Activated T-cell treated with anti-CD3 and anti-CD28 coated beads, Interleukin-2, amount 50 U/mL, for 72 hours (primary cell): ENCODE measurements at places on chromosomes 4 and X. TPM values are rescaled to one million over a fixed set of nuclear protein-coding genes. Genes with fewer than 3 reads are reported as not detected.
A peak's percentile ranks its signal among the peaks of the same experiment; 100 is the strongest.

- no peak for DNase-seq
Observed at GRCh38 chr4:7002336-7002735, 40.8 kb upstream of the TADA2B start.

GRCh38 chr4:93870876-93871458 is 42.4 kb downstream of the ATOH1 start:
- no peak for DNase-seq

SH3TC1 gene
- total RNA-seq: 15.2 TPM

- no peak for DNase-seq
Observed at GRCh38 chr4:138901177-138901576, 114.4 kb upstream of the NOCT start.

GRCh38 chr4:37440501-37440900 is 196.0 kb downstream of the NWD2 start:
- no peak for DNase-seq

DNA sequence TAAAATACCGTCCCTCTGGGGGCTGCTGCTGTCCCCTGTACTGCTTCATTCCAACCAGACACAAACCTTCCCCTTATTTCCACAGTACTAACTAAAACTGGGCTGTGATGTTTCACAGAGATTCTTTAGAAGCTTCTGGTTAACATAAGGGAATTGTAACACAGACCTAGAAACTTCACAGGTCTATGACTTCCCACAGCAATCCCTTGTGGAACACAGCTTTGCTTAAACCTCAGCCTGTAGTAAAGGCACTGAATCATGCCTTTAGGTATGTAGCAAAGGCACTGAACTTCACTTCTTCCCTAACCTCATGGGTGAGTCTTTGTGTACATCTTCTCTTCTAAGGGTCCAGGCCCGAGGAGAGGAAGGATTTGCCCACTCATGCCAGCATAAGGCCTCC is 49.4 kb downstream of the SPINK2 start:
- no peak for DNase-seq

TCEAL2 gene
- total RNA-seq: 0.53 TPM

GRCh38 chr4:84597450-84597849 is 14.5 kb downstream of the CDS1 start:
- DNase-seq: no peak

GRCh38 chrX:10676235-10676957 is 56.0 kb upstream of the MID1 start:
- DNase-seq: no peak

TMEM31 gene
- not detected for total RNA-seq

DNA sequence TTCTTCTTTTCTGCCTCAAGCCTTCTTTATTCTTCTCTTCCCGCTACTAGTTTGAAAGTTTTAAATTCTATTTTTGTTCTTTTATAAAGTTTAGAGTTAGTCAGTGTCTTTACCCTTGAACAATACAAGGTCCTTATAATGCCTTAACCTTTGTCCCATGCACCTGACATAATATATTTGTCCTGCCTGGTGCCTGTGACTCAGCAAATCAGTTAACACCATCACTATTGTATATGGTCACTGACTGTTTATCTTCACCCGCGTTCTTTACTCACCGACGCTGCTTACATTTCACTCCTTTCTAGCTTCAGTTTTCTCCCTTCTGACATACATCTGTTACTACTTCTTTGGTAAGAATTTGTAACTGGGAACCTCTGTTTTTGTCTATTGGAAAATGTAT is 5.7 kb downstream of the SMIM20 start:
- DNase-seq: no peak

TMEM150C gene
- not detected for total RNA-seq

TXK gene
- total RNA-seq: 37.8 TPM

- peak; percentile 6 for DNase-seq
Observed at GRCh38 chr4:86974551-86974994, 39.8 kb downstream of the AFF1 start.

GRCh38 chr4:15317246-15317645 is 110.6 kb upstream of the C1QTNF7 start:
- no peak for DNase-seq

- DNase-seq: no peak
Observed at GRCh38 chrX:10597871-10598270, 22.5 kb downstream of the MID1 start.

DNA sequence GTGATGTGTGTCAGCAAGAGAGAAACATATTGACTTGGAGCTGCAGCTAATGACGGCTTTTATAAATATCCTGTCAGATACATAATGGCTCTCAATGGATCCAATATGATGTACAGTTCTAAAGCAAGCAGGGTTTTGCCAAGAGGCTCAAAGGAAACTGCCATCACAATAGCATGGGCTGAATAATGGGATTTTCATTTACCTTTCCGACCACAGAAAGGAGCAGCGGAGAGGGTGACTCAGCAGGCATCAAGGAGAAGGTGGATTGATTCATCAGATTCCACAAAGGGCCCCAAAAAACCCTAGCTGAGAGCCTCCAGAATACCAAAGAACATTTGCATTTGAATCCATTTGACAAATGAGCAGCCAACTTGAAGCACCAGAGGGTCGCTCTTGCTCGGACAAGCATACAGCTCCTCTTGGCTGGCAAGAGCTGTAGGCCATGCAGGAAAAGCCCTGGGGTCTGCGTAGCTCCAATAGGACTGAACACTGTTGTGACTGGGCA is 355.7 kb upstream of the NOCT start:
- DNase-seq: no peak

DNA sequence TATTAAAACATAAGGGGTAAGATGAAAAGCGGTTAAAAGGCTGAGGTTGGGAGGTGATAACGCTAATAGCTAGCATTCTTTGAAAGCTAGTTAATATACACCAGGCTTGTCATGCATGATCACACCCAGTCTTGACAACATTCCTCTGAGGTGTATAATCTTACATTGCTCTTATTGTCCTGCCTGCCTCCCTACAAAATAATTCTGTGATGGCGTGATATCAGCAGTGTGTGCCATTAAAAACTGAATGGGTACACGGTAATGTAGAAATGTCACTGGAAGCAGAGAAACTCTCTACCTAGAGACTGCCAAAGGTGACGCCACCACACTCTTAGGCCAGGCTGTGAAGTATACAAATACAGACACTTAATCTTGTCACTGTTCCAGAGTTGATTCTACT is 68.1 kb downstream of the DIAPH2 start:
- no peak for DNase-seq

GRCh38 chr4:165328708-165329107 is 1.2 kb downstream of the MSMO1 start:
- DNase-seq: no peak

DNA sequence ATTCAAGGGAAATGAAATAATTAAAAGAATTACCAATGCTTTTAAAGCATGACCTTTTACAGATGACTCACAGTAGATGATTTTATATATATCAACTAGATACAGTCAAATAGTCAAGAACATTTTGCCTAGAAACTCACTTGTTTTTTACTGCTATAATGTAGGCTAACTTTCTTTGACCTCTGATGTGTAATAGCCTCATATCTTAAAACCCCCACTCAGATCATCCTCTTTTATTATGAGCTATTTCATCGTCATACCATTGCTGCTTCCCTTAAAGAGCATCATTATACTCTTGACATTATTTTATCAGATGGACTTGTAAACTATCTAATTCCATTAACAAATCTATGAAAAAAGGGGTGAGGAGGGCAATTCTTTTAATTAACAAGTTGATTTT is 355.9 kb upstream of the AGA start:
- DNase-seq: no peak

ASB5 gene
- total RNA-seq: not detected

GRCh38 chr4:81449015-81449414 is 22.7 kb downstream of the RASGEF1B start:
- DNase-seq: no peak

DNA sequence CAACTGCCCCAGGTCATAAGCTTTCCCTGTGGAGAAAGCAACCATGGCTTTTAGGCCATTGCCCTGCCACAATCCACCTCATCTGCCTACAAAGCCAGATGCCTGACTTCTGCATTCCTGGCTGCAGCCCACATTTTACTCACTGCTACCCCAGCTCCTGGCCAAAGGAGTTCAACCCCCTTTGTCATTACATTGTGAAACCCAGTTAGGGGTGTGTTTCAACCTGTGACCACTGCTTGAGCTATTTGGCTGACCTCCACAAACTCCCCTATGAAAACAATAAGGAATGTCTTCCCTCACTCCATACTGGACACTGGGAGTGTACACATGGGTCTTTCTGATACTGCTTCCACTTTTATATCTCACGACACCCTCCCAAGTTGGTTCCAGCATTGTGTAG is 589.2 kb downstream of the SH3BGRL start:
- DNase-seq: no peak

GRCh38 chrX:103678199-103678993 is 8.1 kb downstream of the MORF4L2 start:
- no peak for DNase-seq

DNA sequence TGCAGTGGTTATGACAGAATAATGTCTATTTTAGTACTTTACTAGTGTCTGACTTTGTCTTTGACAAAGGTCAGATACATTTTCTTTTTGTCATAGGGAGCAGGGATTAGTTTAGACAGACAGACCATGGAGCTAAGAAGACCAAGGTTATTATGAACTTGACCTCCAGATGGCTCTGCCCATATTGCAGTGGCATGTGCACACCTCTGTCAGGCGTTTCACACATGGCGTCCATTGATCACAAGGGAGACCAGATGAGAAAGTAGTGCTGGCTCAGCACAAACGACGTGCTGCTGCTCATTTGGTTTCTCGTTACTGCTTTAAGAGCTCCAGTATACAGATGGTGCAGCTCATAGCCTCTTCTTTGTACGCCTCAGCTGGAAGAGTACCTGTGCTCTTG is 56.3 kb upstream of the HPSE start:
- DNase-seq: no peak

DNA sequence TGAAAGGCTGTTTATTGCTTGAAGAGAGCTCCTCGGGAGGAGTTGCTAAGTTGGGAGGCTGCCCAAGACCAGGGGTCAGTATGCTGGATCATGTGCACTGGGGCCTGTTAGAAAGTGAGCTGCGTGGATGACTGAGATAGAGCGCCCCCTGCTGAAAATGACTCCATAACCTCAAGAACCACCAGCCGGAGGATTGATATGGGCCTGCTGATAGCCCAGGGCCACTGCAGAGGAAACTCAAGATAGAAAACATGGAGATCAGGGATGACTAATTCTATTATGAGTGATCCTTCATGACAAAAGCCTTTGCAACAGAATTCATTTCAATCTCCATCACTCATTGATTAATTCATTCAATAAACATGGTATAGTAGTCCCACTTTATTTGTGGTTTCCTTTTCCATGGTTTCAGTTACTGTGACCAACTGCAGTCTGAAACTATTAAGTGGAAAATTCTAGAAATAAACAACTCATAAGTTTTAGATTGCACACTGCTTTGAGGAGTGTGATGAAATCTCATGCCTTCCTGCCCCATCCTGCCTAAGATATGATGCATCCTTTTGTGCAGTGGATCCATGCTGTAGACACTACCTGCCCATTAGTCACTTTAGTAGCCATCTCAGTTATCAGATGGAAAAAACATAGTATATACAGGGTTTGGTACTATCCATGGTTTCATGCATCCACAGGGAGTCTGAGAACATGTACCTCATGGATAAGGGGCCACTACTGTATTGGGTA is 126.7 kb upstream of the MBNL3 start:
- DNase-seq: peak; percentile 48

WAS gene
- 81.4 TPM for total RNA-seq

DNA sequence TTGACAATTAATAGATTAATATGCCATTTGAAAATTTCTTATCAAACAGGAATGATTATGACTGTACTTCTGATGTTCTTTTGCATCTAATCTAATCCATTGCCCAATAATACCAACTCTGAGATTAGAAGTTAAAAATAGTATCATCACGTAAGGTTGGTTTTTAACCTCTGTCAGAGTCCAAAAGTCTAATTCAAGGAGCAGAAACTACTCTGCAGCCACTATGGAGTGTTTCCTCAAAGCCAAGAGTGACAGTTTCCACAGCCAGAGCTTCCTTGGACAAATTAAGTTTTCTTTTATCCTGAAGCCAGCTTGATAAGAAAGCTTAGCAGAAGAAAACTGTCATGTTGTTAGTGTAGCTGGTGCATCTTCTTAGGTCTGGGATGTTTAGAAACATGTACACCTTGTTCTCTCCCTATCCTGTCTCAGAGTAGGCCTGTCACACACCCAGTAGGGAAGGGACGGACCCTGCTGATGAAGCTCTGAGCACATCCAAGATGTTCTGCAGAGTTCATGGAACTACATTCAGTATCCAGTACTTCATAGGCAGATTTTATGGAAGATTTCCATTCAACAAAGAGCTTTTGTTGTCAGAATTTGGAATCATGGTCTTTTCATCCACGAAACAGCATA is 20.4 kb upstream of the PI4K2B start:
- no peak for DNase-seq

DNA sequence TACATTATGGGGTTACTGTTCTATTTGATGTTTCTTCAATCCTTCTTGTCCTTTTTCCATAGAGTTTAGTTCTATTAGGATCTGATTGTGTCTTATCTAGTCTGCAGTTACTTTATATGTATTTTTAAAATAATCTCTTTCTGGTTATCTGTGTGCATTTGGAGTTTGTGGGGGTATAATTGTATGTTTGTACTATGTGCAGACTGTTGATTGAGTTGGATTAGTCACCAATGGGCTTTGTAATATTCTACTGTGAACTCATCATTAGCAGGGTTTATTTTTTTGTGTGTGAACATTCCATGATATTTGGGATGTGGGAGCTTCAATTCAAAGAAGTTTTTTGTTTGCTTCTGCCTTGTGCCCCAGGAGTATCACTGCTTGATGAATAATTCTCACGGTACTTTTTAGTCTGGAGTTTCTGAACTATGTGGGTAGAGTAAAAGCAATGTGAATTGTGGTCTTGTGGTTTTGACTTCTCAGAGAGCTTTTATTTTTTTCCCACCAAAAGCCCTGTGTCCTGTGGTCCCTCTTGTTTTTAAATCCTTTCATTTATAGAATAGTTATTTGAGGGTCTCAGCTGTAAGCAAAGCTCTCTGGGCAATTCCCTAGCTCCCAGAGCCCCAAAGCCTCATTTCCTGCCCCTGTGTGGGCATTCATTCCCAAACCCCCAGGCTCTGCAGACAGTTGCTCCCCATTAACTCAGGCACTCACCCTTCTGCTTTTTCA is 127.8 kb downstream of the PHKA2 start:
- no peak for DNase-seq

GRCh38 chr4:186775902-186776301 is 52.2 kb upstream of the FAT1 start:
- DNase-seq: no peak

DNA sequence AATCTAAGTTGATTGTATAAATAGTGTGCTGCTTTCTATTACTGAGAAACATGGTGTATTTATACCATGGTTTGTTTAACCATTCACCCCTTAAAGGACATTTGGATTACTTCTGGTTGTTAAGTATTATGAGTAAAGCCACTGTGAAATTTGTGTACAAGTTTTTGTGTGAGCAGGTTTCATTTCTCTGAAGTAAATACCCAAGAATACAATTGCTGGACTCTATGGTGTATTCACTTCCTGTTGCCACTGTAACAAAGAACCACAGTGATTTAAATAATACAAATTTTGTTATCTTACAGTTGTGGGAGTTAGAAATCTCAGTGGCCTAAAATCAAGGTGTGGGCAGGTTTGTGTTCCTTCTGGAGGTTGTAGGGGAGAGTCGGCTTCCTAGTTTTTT is 869.6 kb downstream of the CCSER1 start:
- no peak for DNase-seq
